ENCODE measurements at places on chromosomes 4 and X.

DNA sequence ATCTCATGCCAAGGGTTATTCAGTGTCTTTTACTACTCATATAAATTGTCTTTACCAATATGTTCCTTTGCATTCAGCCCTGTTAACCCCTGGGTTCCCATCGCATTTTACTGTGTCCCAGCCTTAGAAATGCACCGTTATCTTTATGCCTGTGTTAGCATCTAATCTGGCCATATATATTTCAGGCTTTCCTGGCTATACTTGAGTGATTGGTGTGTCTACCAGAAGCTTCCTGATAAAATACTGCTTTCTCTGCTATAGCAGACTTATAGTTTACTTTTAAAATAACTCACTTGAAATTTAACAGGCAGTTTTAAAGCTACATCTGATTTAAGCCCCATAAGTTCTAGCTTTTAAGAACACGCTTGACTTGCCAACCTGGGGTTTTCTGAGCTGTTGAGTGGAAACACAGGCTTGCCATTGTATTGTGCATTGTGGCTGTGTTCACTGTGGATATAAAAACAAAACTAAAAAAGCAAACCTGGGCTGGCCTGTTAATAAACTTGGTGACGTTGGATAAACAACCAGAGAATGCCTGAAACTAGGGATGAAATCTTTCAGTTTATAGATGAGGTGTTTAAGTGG is 185.3 kb upstream of the TAPT1 start:
- DNase-seq = no peak

DNA sequence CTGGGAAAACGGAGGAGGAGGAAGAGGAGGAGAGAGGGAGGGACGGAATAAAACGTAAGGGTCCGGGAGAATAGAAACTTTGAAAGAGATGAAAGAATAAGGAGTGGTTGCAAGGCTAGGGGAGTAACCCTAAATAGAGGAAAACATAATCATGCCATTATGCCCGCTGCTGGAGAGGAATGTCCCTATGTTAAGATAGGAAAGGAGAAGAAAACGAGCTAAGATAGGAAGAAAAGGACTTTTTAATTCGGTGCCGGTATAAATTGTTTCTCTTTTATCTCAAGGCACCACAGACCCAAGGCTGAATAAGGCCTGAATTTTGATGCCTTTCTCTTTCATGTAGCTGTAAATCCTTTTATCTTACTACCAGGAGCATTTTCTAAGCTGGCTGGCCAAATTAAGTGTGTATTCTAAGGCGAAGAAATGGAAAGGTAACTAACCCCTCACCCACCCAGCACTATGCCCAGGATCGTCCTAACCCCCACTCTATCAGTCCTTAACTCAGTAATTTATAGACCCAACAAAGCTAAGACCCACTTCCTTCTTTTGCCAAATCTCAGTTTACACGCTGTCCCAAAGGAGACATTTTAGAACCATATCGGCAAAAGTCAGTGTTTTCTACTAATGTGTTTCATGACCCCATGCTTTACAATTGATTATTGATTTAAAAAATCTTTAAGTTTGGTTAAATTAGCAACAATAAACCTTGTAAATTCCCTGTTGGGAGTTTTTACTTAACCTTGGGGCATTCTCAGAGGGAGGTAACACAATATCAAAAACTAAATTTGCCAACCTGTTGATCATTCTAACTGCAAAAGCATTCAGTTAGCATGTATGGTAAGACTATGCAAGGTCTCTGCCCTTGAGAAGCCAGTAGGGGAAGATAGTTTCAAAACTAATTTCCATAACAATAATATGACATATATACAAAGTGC is 1.1 kb upstream of the CUL4B start:
- no peak for DNase-seq

GRCh38 chr4:155795991-155796390 is 37.2 kb downstream of the GUCY1B1 start:
- DNase-seq = no peak

DNA sequence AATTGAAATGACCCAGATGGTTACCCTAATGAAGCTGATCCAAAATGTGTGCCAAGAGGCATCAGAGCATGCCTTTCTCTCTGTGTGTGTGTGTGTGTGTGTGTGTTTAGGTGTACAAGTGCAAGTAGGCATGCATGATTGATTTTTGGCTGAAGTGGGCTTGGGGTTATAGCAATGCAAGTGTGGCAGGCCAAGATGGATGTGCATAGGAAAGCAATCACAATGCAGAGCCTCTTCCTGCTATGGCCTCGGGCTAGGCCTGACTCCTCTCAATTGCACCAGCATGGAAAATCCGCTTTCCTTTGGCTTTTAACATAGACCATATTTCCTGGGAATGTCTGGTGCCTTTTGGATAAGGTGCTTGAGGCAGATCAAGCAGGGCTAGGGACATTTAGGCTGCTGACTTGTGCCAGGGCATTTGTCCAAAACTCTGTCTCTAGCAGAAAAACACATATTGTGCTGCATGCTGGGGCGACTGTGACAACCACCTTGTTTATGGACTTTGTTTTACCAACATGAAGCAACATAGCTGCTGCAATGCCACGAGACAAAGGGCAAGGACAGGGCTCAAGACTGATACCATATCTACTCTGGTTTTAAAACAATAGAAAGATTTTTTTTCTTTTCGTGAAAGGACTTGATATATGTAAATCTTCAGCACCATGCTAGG is 395.7 kb downstream of the RAPGEF2 start:
- no peak for DNase-seq

GRCh38 chr4:2256781-2257191 is 5.1 kb downstream of the MXD4 start:
- peak; percentile 21 for DNase-seq

- no peak for DNase-seq
Observed at GRCh38 chr4:123409334-123409733, 12.7 kb downstream of the SPRY1 start.

DNA sequence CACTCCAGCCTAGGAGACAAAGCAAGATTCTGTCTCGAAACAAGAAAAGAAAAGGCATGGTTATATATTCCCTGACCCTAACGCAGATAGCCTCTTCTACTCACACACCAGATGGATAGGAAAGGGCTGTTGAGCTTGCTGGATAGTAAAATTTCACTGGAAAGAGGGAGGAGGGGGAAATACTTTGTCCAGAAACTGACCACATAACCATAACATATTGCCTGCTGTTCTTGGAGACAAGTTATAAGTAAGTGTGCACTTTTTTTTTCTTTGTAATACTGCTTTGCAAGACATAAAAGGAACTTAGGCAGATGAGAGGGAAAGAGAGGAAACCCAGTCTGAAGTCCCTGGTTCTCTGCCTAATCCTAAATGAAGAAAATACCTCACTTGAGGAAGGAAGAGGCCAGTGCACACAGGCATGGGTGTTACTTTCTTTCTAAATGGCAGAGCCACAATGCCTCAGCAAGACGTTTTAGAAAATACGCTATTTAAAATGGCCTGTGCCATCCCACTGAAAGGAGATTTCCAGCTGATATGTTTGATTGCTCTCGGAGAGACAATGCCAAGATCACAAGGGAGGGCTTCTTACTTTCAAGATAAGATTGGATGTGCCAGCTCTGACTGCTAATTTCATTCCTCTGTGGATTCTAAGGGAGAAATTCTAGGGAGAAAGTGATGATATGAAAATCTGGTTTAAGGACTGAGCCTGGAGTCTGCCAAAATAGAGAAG is 140.6 kb downstream of the DCTD start:
- DNase-seq = no peak

DNA sequence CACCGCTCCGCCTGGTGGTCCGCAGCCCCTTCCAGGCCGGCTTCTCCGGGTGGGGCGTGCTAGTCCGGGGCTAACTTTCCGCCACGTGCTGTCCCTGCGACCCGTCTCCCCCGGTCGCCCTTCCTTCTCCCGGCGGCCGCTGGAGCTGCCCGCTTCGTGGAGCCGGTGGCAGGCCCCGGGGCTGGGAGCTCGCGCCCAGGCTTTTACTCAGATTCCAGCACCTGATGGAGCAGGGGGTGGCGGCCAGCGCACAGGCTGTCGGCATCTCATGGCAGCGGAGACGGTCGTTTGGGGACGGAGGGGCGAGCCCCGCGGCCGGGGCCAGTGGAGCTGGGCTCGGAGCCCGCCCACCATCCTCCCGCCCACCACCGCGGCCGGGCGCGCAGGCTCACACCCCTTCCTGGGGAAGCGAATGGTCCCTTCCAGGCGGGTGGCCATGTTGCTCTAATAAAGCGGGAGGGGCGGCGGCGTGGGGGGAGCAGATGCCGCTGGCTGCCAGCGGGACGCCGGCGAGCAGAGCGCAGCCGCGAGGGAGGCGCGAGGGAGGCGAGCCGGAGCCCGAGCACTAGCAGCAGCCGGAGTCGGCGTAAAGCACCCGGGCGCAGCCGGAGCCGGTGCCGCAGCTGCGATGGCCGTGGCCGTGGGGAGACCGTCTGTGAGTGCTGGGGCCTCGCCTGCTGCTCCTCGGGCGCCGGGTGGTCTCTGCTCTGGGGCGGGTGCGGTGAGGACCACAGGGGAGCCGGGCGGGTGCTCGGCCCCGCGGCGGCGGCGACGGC is at the start of gene SEPTIN11:
Gene SEPTIN11, plus strand, starts transcription at position 477 of the 776 bp plus-strand sequence. Its CDS starts 152 bp downstream, at position 629.
- DNase-seq = peak; percentile 92

Data from mucosa of gallbladder (tissue), 1 donor.